CD4-positive, alpha-beta T cell treated with Interleukin-6 for 4 hours (primary cell): ENCODE measurements at places on chromosomes 12 and 14.

DNA sequence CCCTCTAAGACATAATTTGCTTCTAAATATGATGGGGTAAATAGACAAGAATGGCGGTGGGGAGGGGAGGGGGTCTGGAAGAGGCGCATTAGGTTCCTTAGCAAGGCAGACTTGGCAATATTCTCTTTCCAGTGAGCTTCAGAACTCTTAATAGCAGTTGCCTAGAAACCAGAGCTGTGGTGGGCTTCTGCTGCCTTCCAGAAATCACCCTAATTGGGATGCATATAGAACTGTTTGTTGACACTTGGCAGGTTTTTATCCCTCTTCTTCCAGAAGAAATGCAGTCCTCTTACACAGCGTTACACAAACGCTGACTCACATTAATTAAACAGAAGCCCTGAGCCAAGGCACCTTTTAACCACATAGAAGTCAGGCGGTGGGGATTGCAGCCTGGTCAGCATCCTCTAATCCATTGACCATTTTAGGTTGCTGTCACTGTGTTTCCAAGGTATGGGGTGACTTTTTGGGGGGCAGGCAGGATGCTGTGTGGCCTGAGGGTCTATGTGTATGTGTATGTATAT, 114.1 kb downstream of the CCDC60 start:
- DNase-seq: no peak

- DNase-seq: no peak
Measured at GRCh38 chr14:24834956-24835355, 201.0 kb upstream of the GZMB start.

DNA sequence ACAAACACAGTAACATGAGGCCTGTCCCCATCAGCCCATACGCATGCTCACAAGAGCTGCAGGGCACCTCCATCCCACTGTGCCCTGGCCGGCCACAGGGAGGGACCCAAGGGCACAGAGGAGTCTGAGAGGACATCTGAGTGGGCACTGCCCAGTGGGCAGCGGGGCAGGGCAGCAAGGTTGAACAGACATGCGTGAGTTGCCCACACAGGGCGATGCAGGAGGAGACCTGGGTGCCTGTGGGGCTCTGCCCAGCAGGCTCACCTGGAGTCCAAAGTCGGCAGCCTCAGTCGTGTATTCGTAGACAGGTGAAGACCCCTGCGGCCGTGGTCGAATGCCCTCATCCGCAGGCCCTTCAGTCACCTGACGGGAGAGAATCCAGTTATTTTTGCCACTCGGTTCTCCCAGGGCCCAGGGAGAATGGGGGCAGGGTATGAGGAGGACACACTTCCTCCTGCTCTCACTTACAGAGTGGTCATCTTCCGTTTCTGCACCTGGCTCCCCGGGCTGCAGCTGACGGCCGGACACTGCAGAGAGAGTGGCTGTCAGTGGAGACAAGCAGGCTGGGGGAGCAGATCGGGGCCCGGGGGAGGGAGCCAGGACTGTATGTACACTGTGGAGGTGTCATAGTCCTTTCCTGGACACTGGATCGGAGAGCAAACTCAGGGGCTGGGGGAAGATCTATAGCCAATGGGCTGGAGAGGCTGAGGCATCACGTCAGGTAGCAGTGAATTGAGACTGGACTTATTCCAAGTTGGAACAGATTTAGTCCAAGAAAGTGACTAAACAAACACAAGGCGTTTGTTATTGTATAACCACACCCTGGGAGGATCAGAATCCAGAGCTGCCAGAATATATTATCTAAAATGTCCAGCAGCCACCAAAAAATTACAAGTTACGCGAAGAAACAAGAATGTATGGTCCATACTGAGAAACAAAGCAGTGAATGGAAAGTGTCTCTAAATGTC, 20.7 kb downstream of the AHNAK2 start:
- DNase-seq: no peak

DNA sequence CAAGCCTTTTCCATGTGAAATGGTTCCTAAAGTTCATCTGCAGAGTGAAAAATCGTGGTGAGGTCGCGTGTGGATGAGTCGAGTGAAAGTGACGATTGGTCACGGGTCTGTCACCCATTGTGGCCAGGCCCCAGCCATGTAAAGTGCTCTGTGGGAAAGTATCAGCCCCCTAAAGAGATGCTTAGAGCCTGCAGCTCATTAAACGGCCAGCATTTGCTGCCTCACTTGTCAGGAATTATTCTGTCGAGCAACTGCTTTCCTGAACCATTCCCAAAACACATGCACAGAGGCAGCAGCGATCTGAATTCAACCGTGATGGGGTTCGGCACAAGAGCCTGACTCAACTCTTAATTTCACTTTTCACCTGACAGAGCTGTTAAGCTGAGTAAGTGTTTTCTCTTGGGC, 16.0 kb downstream of the DBX2 start:
- DNase-seq: no peak

DNA sequence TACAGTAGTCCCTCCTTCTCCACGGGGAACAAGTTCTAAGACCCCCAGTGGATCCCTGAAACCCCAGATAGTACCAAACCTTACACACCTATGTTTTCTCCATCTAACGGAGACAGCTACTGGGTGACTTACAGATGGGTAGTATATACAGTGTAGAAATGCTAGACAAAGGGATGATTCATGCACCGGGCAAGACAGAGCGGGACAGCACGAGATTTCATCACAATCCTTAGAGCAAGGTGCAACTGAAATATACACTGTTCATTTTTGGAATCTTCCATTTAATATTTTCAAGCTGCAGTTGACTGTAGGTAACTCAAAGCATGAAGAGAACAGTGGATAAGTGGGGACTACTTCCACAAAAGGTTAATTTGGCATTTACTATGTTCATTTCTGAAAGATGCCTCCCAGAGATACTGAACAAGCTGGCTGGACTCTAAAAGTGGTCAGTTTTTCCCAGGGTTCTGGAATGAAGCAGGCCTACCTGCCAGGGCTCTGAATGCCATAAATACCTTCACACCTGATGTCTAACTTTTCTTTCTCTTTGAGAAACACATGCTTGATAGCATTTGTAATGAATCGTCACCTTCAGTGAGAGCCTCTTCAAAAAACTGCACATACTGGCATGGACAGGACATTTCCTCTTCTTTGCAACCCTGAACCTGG, 127.7 kb upstream of the FOXN3 start:
- no peak for DNase-seq

DNA sequence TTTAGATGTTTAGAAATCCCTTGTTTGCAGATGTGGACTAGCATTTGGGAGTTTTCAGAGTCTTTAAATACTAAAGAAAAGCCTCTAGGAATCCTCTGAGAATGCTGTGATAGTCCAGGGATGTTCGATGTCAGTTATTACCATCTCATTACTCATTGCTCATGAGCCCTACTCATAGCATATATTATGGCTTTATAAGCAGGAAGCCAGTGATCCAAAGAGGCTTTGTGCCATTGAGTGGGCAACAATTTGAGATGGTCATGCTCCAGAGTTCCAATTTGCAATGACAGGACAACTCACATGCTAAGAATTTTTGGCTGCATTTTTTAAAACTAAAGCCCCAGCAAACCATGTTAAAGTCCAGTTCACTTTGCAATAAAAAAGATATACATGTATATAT, 163.0 kb downstream of the OTOGL start:
- DNase-seq: no peak

- DNase-seq: no peak
Measured at GRCh38 chr12:20390846-20391245, 22.5 kb downstream of the PDE3A start.

DNA sequence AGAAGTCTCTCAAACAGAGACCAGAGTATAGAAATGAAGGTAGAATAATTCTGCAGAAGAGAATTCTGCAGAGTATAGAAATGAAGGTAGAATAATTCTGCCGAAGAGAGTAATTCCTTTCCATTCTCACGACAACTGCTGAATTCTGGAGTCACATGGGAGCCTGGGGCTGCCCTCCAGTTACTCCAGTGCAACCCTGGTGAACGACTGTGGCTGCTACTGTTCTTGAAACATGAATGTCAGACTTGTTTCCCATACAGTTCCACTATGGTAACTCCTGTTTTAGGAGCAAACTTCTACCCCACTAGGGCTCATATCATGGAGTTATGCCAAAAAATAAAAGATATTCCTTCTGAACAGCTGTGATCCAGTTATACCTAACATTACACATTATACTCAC, 164.4 kb downstream of the KICS2 start:
- no peak for DNase-seq

GRCh38 chr14:84433961-84434360, 1096.0 kb upstream of the FLRT2 start:
- no peak for DNase-seq

GRCh38 chr14:96117960-96118359, 78.8 kb downstream of the C14orf132 start:
- DNase-seq: no peak

DNA sequence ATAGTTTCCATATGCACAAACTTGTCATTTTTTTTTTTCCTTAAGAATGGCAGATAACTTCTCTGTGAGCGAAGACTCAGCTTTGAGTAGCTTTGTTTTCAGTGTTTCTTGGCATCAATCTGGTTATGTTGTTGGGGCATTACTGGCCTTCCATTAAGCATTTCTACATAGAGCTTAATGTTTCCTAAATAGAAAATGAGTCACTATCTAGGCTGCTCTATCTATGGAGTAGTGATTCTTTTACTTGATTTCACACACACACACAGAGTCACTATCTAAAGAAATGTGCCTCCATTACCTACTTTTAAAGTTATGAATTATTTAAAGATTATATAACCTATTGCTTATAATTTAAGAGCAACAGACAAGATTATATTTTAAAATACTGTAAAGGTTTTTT, 53.9 kb downstream of the TMEM260 start:
- DNase-seq: no peak

GRCh38 chr14:22598896-22599244, 770 bp downstream of the ABHD4 start:
- DNase-seq: peak; percentile 49

GRCh38 chr12:120495186-120495730, 655 bp upstream of the DYNLL1 start:
- DNase-seq: no peak
